ENCODE measurements at places on chromosomes 1 and 21. TPM values are rescaled to one million over a fixed set of nuclear protein-coding genes. Genes with fewer than 3 reads are reported as not detected.

The DIPK1A gene
- 7.7 TPM for total RNA-seq

The TMEM81 gene
- total RNA-seq: 2.5 TPM

The TMPRSS2 gene
- not detected for total RNA-seq

The RWDD3 gene
- 17.6 TPM for total RNA-seq

The KCNE2 gene
- not detected for total RNA-seq

The IGSF9 gene
- not detected for total RNA-seq

The CNR2 gene
- not detected for total RNA-seq

The DCST1 gene
- not detected for total RNA-seq

The OR2AK2 gene
- not detected for total RNA-seq

The TCEA3 gene
- total RNA-seq: 15.7 TPM

The IL10 gene
- total RNA-seq: not detected

The FMO5 gene
- 1.8 TPM for total RNA-seq

The KRTAP12-2 gene
- total RNA-seq: not detected

The CR2 gene
- not detected for total RNA-seq

The CASQ1 gene
- total RNA-seq: 0.25 TPM

The MSH4 gene
- total RNA-seq: 0.20 TPM

The LAMB3 gene
- 5.5 TPM for total RNA-seq

The RAB13 gene
- 137 TPM for total RNA-seq

The RXFP4 gene
- not detected for total RNA-seq
